ENCODE measurements at places on chromosomes 11 and 22. TPM values are rescaled to one million over a fixed set of nuclear protein-coding genes. Genes with fewer than 3 reads are reported as not detected.

SCUBE2 gene
- not detected for total RNA-seq

IGSF9B gene
- 30.3 TPM for total RNA-seq

DEUP1 gene
- not detected for total RNA-seq

STX3 gene
- 11.7 TPM for total RNA-seq

SLC29A2 gene
- total RNA-seq = 10.6 TPM

TMEM86A gene
- total RNA-seq = 0.65 TPM

UBQLNL gene
- total RNA-seq = not detected

GUCY1A2 gene
- total RNA-seq = not detected

XKR3 gene
- not detected for total RNA-seq

SLC35E4 gene
- 5.2 TPM for total RNA-seq

HEPN1 gene
- not detected for total RNA-seq

C1QTNF4 gene
- not detected for total RNA-seq

GTSE1 gene
- total RNA-seq = 42.6 TPM

RPS19BP1 gene
- 65.2 TPM for total RNA-seq

POU2AF3 gene
- not detected for total RNA-seq

MS4A4E gene
- not detected for total RNA-seq

YPEL1 gene
- total RNA-seq = 1.6 TPM

P2RY2 gene
- total RNA-seq = not detected

TIRAP gene
- 8.8 TPM for total RNA-seq

C22orf23 gene
- 0.14 TPM for total RNA-seq

FXYD6 gene
- 0.26 TPM for total RNA-seq

KLHL35 gene
- total RNA-seq = 0.12 TPM

OR52I2 gene
- total RNA-seq = not detected

C22orf15 gene
- total RNA-seq = 0.90 TPM

LUZP2 gene
- not detected for total RNA-seq

FIBIN gene
- total RNA-seq = not detected

MRGPRX3 gene
- total RNA-seq = not detected

PHOX2A gene
- total RNA-seq = not detected

PAK1 gene
- total RNA-seq = 33.1 TPM

CFL1 gene
- total RNA-seq = 1,166 TPM

TAF10 gene
- 165 TPM for total RNA-seq

YWHAH gene
- 142 TPM for total RNA-seq

TRPC6 gene
- not detected for total RNA-seq

RPS6KA4 gene
- total RNA-seq = 31.4 TPM

NLRP6 gene
- 1.2 TPM for total RNA-seq

IFITM1 gene
- total RNA-seq = 200 TPM

F2 gene
- total RNA-seq = 0.29 TPM

ARHGAP20 gene
- total RNA-seq = not detected

FZD4 gene
- total RNA-seq = 0.33 TPM

PKP3 gene
- total RNA-seq = 0.40 TPM

EI24 gene
- total RNA-seq = 28.7 TPM
